ENCODE measurements at places on chromosomes 5 and 9. TPM values are rescaled to one million over a fixed set of nuclear protein-coding genes. Genes with fewer than 3 reads are reported as not detected.

- H3K27ac ChIP-seq, result no peak overlapping the region
- no peaks in the 10 kb centered on the region for H3K4me1 ChIP-seq
- H3K4me3 ChIP-seq, result no peak overlapping the region
- no peak for DNase-seq
- H3K27me3 ChIP-seq, result no peaks in the 10 kb centered on the region
- H3K36me3 ChIP-seq, result no peaks in the 10 kb centered on the region
Observed at GRCh38 chr5:68368311-68369022, 152.9 kb downstream of the PIK3R1 start.

GRCh38 chr5:113364466-113364865, 70.3 kb downstream of the TSSK1B start:
- no peaks in the 10 kb centered on the region for H3K4me1 ChIP-seq
- no peak for DNase-seq
- no peaks in the 10 kb centered on the region for H3K36me3 ChIP-seq
- H3K27ac ChIP-seq, result no peak overlapping the region
- H3K4me3 ChIP-seq, result no peak overlapping the region
- H3K27me3 ChIP-seq, result no peaks in the 10 kb centered on the region

DNA sequence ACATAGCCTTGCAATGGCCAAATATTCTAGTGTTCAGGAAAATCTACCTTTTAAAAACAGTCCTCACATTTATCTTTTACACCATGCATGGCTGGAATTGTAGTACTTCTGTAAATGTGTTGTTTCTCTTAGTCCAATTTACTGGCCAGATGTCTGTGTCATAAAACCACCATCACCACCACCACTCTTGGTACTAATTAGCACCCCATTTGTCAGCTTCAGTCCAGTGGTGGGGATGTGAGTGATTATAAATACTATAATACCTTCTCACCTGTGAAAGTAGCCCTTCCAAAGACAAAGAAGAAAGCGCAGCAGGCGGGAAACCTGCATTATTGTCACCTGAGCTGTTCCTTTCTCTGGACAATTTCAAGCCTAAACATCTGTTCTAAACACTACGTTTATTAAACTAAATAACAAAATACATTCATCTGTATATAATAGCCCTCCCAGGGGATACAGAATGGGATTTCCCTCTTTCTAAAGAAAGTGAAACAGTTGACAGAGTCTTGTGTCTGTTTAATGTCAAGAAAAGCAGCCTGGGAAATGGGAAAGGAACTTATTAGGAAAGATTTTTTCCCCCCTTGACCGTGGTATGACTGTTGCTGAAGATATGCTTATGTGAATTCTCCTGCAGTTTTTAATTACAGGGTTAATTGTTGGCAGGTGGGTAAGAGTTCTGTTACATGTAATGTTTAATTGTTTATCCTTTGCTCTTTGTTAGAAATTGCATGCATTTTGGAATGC, 144.5 kb upstream of the NUDT12 start:
- no peaks in the 10 kb centered on the region for H3K4me1 ChIP-seq
- H3K36me3 ChIP-seq, result no peaks in the 10 kb centered on the region
- H3K4me3 ChIP-seq, result no peak overlapping the region
- H3K27me3 ChIP-seq, result no peaks in the 10 kb centered on the region

DNA sequence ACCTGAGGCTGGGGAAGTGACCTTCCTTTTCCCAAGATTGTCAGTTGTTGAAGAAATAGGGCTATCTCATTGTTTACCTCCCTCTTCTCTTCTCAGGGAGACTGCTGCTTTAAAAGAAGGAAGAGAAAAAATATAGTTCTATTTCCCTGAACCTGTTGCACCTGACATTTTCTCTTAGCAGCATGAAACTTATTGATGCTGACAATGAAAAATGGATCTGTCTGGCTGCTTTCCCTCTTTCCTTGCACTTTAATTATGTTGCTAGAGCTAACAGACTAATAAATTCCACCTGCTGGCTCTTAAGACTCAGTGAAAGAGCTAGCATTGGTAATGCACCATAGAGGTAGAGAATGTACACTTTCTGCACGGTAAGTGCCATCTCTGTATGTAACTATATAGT, 6.2 kb upstream of the CKMT2 start:
- no peaks in the 10 kb centered on the region for H3K36me3 ChIP-seq
- H3K4me3 ChIP-seq, result no peak overlapping the region
- H3K27ac ChIP-seq, result no peak overlapping the region
- H3K4me1 ChIP-seq, result no peaks in the 10 kb centered on the region
- no peak for DNase-seq
- no peaks in the 10 kb centered on the region for H3K27me3 ChIP-seq

- no peak overlapping the region for H3K4me3 ChIP-seq
- H3K4me1 ChIP-seq, result peaks cover 2% of the 10 kb centered on the region
- DNase-seq, result no peak
- H3K36me3 ChIP-seq, result no peaks in the 10 kb centered on the region
- no peak overlapping the region for H3K27ac ChIP-seq
Observed at GRCh38 chr9:31536471-31536870, 848.0 kb upstream of the ACO1 start.

- H3K27ac ChIP-seq, result no peak overlapping the region
- H3K36me3 ChIP-seq, result no peaks in the 10 kb centered on the region
- H3K4me1 ChIP-seq, result no peaks in the 10 kb centered on the region
- no peaks in the 10 kb centered on the region for H3K27me3 ChIP-seq
- H3K4me3 ChIP-seq, result no peak overlapping the region
Observed at GRCh38 chr5:150562832-150563231, 54.9 kb downstream of the NDST1 start.

- H3K27ac ChIP-seq, result no peak overlapping the region
- no peaks in the 10 kb centered on the region for H3K4me1 ChIP-seq
- H3K27me3 ChIP-seq, result no peaks in the 10 kb centered on the region
- DNase-seq, result no peak
- H3K36me3 ChIP-seq, result no peaks in the 10 kb centered on the region
Observed at GRCh38 chr9:73701415-73702057, 549.9 kb downstream of the ANXA1 start.

- H3K4me3 ChIP-seq, result no peak overlapping the region
- H3K36me3 ChIP-seq, result no peaks in the 10 kb centered on the region
- H3K27me3 ChIP-seq, result no peaks in the 10 kb centered on the region
- no peak for DNase-seq
Observed at GRCh38 chr5:118905196-118905595, 83.2 kb downstream of the DTWD2 start.

DNA sequence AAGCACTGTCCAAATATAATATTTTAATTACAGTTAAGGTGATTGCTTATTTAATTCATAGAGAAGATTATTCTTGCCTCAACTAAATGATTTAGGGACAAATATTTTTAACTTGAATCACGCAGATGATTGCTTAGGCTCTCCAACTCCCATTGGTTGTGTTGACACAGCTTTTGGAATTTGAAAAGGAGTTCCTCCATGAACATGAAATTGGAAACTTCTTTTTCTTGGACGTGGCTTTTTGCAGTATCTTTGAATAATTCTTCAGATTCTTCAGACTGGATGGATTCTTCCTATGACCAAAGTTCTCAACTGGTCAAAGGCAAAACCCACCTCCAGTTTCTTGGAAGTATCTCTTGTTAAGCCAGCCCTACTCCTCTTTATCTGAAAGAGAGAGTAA, 456.4 kb upstream of the KLF4 start:
- no peak for DNase-seq
- H3K4me3 ChIP-seq, result no peak overlapping the region
- H3K27me3 ChIP-seq, result no peaks in the 10 kb centered on the region
- no peaks in the 10 kb centered on the region for H3K4me1 ChIP-seq

- H3K4me1 ChIP-seq, result no peaks in the 10 kb centered on the region
- no peak overlapping the region for H3K4me3 ChIP-seq
- no peak overlapping the region for H3K27ac ChIP-seq
- no peaks in the 10 kb centered on the region for H3K27me3 ChIP-seq
- DNase-seq, result no peak
- H3K36me3 ChIP-seq, result no peaks in the 10 kb centered on the region
Observed at GRCh38 chr9:85310573-85310972, 431.2 kb downstream of the AGTPBP1 start.

The SPINK7 gene
- 65.3 TPM for total RNA-seq

The PCDHGC3 gene
- 78.3 TPM for total RNA-seq

The TMEM174 gene
- total RNA-seq, result not detected

The PALM2AKAP2 gene
- total RNA-seq, result 7.9 TPM

The IL33 gene
- 35.4 TPM for total RNA-seq

The GPR21 gene
- total RNA-seq, result not detected

The CATSPER3 gene
- not detected for total RNA-seq
